ENCODE measurements at places on chromosomes 16 and 17. TPM values are rescaled to one million over a fixed set of nuclear protein-coding genes. Genes with fewer than 3 reads are reported as not detected.

DNA sequence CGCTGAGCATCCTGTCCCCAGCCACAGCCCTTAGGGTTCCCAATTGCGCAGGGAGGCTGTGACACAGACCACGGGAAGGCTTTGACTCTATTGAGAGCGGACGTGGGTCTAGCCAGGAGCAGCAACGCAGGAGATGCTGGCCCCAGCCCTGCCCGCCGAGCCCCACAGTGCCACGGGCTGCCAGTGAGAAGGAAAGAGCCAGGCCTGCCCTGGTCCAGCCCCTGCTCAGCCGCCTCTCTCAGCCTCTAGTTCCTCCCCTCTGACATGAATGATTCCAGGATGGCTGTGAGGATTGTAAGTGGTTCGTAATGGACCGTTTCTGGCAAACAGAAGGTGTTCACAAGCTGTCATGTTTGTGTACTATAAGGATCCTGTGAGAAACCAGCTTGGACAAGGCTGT lies 2.5 kb downstream of the BHLHA9 start:
- no peak for DNase-seq

DNA sequence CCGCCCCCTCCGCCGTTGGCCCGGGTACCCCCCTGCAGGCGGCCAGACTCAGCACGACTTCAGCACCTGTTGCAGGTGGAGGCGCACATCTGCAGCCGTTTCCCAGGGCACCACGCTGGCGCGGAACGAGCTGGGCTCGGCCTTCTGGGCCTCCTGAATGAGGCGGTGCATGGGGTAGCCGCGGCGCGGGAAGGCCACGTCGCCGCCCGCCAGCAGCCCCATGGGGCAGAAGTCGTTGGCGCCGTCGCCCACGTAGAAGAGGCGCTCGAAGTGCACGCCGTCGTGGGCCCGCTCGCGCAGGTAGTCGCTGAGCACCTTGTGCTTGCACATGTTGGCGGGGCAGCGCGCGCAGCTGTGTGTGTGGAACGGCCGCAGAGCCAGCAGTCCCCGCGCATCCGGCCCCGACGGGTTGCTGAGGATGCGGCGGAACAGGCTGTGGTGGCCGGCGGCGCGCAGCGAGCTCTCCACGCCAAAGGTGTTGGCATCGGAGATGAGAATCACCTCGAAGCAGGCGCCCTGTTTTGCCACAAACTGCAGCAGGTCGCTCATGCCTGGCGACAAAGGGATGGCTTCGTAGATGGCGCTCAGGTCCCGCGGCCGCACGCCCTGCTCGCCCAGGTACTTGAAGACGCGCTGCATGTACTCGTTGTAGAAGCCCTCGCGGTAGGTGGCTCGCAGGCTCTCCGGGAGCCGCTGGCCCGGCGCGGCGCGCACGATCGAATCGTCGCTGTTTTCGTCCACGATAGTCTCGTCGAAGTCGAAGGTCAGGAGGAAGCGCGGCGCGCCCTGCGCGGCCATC lies 6.2 kb downstream of the PHOSPHO1 start:
- no peak for DNase-seq

- DNase-seq = no peak
Measured at GRCh38 chr17:39971076-39971603, 8.3 kb downstream of the GSDMA start.

GRCh38 chr17:81631482-81631881 lies 5.4 kb downstream of the NPLOC4 start:
- no peak for DNase-seq

GRCh38 chr16:4021070-4021779 lies 95.0 kb downstream of the ADCY9 start:
- no peak for DNase-seq

DNA sequence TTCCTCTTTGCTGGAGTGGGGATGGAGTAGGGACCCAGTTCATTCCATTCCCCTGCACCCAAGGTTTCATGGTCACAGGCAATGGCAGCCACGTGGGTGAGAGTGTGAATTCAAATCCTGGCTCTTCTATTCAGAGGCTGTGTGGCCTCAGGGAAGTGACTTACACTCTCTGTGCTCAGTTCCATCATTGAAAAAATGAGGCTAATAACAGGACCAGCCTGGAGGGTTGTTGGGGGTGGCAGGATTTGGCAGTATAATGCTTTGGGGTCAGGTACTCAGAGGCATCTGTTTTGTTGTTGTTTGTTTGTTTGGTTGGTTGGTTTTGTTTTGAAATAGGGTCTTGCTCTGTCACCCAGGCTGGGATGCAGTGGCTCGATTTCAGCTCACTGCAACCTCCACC lies 2.2 kb upstream of the CRISPLD2 start:
- no peak for DNase-seq

DNA sequence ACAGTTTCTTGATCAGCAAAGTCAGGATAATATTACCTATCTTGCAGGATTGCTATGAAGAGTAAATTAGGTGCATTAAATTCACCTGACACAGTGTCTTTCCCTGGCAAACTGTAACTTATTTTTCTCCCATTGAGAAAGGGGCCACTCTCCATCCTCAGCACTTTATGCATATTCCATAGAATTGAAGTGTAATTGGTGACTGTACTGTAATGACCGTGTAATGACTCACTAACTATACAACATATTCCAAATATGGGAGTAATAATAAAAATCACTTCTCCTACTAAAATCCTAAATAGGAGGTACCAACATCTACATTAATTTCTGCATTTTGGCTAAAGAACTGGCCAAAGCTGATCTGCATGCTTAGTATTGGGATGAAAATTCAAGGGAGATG lies 141.9 kb upstream of the NOG start:
- DNase-seq = no peak

DNA sequence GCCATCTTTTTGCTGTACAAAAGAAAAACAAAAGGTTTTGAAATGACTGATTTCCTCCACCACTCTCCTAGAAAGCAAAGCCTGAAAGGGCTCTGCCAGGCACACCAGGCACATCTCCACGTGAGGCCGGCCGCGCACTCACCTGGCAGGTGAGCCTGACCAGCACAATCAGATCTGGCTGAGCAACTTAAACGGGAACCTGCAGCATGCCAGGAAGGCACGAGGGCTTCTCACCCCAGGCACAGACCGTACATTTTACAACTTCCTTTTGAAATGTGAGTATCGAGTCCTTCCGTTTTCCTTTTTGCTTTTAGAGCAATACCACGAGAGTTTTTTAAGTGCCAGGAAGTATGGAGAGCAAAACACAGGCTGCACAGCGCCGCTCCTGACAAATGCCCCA lies 22.5 kb downstream of the SLC38A10 start:
- DNase-seq = no peak

GRCh38 chr17:74545843-74546230 lies at the start of gene CD300C:
TSS of gene CD300C (minus strand) at chr17:74546115. CDS start at chr17:74545782, 333 bp downstream.
- DNase-seq = no peak

- DNase-seq = no peak
Measured at GRCh38 chr17:37742762-37743611, 1.9 kb downstream of the HNF1B start.

- DNase-seq = no peak
Measured at GRCh38 chr16:66617728-66618127, 13.2 kb downstream of the CMTM3 start.

DNA sequence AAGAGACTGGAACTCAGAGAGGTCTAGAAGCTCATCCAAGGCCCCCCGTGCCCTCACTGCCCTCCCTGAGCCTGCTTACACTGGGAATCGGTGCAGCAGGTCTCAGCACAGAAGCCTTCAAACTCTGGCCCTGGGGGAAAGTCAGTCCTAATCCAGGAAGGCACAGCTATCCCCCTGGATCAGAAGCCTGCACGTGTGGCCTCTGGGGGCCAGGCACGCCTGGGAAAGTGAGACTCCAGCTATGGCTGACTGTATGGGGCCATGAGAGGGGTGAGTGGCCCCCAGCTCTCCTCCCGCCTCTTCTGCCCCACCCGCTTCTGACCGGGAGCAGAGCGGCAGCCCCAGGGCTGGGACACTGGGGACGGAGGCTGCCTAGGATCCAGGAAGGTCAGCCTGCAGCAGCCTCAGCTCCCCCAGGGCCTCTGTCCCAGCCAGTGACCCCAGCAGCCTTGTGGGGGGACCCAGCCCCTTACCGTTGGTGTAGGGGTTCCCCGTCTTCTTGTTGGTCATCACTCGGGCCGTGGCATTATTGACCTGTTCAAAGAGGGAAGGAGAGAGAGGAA lies 26.6 kb downstream of the ENGASE start:
- no peak for DNase-seq

- no peak for DNase-seq
Measured at GRCh38 chr17:17787568-17787967, 49.2 kb downstream of the SREBF1 start.

GRCh38 chr16:3175157-3176093 lies 12.6 kb upstream of the OR1F1 start:
- peak; percentile 84 for DNase-seq

DNA sequence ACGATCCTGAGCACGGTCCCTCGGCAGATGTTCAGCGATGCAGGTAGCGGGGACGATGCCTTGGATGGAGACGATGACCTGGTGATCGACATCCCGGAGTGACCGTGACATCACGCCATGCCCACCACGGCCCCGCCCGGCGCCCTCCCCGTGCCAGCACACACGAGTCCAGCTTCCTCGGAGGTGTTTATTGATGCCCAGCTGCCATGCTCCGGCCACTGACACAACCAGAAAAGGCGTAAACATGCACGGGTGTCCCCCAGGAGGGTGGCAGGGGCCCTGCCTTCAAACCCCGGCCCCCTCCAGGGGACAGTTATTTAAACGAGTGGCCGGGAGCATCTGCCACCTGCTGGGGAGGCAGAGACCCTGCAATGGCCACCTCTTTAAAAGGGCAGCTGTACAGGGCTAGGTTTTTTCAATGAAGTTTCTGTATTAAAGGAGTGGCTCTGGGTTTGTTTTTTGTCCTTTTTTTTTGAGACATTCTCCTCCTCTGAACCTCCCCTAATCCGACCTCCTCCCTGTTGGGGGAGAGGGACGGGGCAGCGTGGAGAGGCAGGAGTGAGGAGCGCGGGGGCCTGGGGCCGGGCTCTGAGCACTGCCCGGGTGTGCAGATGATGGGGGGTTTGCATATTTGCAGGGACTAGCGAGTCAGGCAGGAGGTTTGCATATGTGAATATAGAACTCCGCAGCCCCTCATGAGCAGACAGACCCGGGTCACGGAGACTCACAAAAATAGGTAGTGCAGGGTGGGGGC lies 5.3 kb downstream of the DOC2A start:
- peak; percentile 51 for DNase-seq

GRCh38 chr17:75487351-75488070 lies 27.8 kb downstream of the CASKIN2 start:
- DNase-seq = peak; percentile 31

DNA sequence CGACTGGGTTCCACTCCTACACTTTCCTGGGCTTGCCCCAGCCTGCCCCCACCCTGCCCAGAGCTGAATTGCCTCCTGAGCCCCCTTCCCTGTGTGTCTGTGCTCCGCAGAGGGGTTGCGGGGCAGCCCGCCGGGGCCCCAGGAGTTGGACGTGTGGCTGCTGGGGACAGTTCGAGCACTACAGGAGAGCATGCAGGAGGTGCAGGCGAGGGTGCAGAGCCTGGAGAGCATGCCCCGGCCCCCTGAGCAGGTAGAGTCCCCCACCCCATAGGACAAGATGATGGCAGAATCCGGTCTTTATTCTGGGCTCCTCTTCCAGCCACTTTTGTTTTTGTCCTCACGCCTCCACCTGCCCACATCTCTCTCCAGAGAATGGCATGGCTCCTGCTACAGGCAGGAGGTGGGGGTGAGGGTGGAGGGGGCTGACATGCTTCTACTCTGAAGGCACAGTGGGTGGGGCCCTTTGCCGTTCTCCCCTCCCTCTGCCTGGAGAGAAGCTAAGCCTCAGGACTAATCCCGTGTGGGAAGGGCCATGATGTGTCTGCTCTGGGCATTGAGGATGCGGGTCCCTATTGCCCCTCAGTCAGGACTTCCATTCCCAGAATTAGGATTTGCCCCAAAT lies 3.5 kb downstream of the ACBD4 start:
- no peak for DNase-seq

- peak; percentile 95 for DNase-seq
Measured at GRCh38 chr17:19448341-19449268, 37.6 kb downstream of the RNF112 start.

DNA sequence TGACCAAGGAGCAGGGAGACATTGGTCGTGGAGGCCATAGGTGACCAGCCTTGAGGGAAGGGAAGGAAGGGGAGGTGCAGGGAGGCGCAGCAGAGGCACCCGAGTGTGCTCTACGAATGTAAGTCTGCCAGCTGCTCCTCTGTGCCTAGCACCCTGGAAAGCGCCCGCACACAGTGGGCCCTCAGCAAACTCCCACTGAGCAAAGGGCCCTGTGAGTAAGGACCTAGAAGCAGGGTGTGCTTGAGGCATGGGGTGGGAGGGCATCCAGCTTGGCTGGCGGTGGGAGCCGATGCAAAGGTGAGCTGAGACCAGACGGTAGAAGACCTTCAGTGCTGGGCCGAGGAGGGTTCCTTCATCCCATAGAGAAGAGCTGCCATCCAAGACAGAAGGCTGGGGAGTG lies 36.2 kb upstream of the MEOX1 start:
- DNase-seq = no peak

DNA sequence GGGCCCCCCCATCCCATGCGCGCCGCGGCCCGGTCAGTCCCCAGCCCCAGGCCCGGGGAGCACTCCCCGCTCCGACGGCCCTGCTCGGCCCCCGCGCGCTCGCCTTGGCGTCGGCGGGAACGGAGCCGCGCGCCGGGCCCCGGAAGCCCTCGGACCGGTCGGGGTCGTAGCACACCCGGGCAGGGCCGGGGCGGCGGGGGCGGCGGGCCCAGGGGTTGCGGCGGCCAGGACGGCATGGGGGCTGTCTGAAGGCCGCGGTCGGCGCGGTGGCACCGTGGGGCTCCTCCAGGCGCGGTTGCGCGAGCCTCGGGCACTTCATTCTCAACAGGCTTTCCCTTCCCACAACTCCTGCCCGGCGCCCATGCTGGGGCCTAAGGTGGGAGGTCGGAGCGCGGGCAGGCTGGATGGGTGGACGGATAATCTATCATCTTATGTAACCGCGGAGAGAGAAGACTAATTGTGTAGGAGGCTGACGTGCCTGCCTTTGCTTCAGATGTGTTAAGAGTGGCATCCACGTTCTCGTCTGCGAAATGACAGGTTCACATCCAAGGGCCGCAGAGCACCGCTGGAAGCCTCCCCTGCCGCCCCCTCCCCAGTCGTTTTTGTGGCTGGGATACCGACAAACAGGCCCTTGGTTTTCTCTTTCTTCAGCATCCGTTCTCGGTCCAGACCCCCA lies 708 bp downstream of the BAIAP2 start:
- no peak for DNase-seq

The RFNG gene
- 29.3 TPM for total RNA-seq

The NPIPA3 gene
- total RNA-seq = 0.26 TPM

The CCL17 gene
- 2.1 TPM for total RNA-seq

The ABCA8 gene
- total RNA-seq = 33.8 TPM

The C1QTNF1 gene
- 15.7 TPM for total RNA-seq

The NLGN2 gene
- total RNA-seq = 1.7 TPM
